ENCODE measurements at places on chromosomes 1 and 21. TPM values are rescaled to one million over a fixed set of nuclear protein-coding genes. Genes with fewer than 3 reads are reported as not detected.
A peak's percentile ranks its signal among the peaks of the same experiment; 100 is the strongest.

CHRNB2 gene
- 0.05 TPM for total RNA-seq

FAM43B gene
- total RNA-seq = 0.09 TPM

FALEC gene
- total RNA-seq = 0.19 TPM

RSPH1 gene
- 0.38 TPM for total RNA-seq

RGS16 gene
- total RNA-seq = 8.3 TPM

KCNA2 gene
- total RNA-seq = 2.5 TPM

CASZ1 gene
- total RNA-seq = 1.8 TPM

ADAM30 gene
- total RNA-seq = not detected

LTN1 gene
- total RNA-seq = 20.9 TPM

LCK gene
- total RNA-seq = 467 TPM

AXDND1 gene
- total RNA-seq = 0.19 TPM

HRNR gene
- under 0.01 TPM for total RNA-seq

KIAA0040 gene
- 14.4 TPM for total RNA-seq

- H3K4me1 ChIP-seq = no peaks in the 10 kb centered on the region
- no peaks in the 10 kb centered on the region for H3K27me3 ChIP-seq
- H3K27ac ChIP-seq = no peak overlapping the region
- H3K4me3 ChIP-seq = no peak overlapping the region
- no peaks in the 10 kb centered on the region for H3K36me3 ChIP-seq
Observed at GRCh38 chr1:210678306-210678705, 349.6 kb downstream of the HHAT start.

DNA sequence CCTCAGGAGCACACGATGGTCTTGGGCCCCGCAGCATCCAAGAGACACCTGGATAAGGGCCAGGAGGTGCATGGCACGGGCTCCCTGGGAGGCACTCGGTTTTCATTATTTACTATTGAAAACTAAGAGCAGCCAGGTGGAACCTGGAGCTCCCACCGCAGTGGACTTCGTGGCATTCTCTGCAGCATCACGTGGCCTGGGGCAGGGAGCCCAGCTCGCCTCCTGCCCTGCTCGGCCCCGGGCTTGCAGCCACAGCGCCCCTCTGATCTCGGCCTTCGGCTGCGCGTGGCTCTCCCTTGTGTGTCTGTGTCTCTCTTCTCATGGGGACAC, 121.6 kb downstream of the SIK1 start:
- peaks cover 7% of the 10 kb centered on the region for H3K4me1 ChIP-seq
- H3K27ac ChIP-seq = no peak overlapping the region
- no peak for DNase-seq
- H3K4me3 ChIP-seq = no peak overlapping the region
- peaks cover 3% of the 10 kb centered on the region for H3K27me3 ChIP-seq

DNA sequence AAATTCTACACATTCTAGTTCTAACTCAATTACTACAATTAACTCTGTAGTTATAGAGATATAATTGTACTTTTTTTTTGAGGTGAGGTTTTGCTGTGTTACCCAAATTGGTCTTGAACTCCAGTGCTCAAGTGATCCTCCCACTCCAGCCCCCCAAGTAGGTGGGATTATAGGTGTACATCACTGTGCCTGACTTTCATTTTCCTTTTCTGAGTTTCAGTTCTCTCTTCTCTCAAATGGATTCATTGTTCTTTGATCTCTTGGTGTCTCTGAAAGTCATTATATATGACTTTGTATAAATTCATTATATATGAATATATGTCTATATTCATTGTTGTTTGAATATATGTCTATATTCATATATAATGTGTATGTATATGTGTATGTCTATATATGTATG, 74.0 kb upstream of the GALNT2 start:
- H3K27ac ChIP-seq = no peak overlapping the region
- no peak overlapping the region for H3K4me3 ChIP-seq
- no peaks in the 10 kb centered on the region for H3K4me1 ChIP-seq
- H3K27me3 ChIP-seq = no peaks in the 10 kb centered on the region

GRCh38 chr1:203528063-203528462, 34.1 kb downstream of the OPTC start:
- no peak for DNase-seq
- no peak overlapping the region for H3K4me3 ChIP-seq
- no peaks in the 10 kb centered on the region for H3K27me3 ChIP-seq
- H3K4me1 ChIP-seq = no peaks in the 10 kb centered on the region
- no peaks in the 10 kb centered on the region for H3K36me3 ChIP-seq
- no peak overlapping the region for H3K27ac ChIP-seq

DNA sequence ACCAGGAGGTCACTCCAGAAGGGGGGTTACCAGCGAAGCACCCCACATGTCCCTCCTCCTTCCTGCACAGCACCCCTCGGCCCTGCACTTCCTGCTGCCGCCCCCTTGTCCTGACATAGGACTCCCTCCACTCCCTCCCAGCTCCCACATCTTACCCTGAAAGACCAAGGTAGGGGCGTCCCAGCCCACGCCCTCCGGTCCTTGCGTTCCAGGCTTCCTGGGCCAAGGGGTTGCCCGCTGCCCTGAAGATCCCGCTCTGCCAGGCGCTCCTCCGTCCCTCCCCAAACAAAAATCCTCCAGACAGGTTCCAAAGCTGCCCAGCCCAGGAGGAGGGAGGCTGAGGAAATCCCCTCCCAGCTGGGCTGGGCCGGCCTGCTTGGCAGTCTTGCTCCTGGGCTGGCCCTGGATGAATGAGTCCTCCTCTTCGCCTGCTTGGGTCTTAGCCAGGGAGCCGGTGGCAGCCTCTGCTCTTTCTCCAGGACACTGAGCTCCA, at the start of gene RHBDL2:
Gene RHBDL2 (minus strand): TSS at position 304 of the 493 bp plus-strand sequence. CDS start 22,618 bp downstream, outside the sequence.
- peak within 1 kb of the TSS; percentile 13 for H3K4me3 ChIP-seq
- DNase-seq = no peak

- peak overlapping the region; percentile 14 for H3K27ac ChIP-seq
- no peaks in the 10 kb centered on the region for H3K36me3 ChIP-seq
- no peaks in the 10 kb centered on the region for H3K27me3 ChIP-seq
- peaks cover 94% of the 10 kb centered on the region for H3K4me1 ChIP-seq
Observed at GRCh38 chr1:27626031-27626935, 8.7 kb downstream of the FGR start.

- peaks cover 13% of the 10 kb centered on the region for H3K4me1 ChIP-seq
- H3K36me3 ChIP-seq = peaks cover 50% of the 10 kb centered on the region
- no peak overlapping the region for H3K4me3 ChIP-seq
- no peak overlapping the region for H3K27ac ChIP-seq
Observed at GRCh38 chr1:19384772-19385187, 72.7 kb downstream of the SLC66A1 start.

- H3K27ac ChIP-seq = no peak overlapping the region
- DNase-seq = no peak
- H3K36me3 ChIP-seq = no peaks in the 10 kb centered on the region
- H3K4me3 ChIP-seq = no peak overlapping the region
Observed at GRCh38 chr21:36516281-36516680, 36.4 kb upstream of the CLDN14 start.

DNA sequence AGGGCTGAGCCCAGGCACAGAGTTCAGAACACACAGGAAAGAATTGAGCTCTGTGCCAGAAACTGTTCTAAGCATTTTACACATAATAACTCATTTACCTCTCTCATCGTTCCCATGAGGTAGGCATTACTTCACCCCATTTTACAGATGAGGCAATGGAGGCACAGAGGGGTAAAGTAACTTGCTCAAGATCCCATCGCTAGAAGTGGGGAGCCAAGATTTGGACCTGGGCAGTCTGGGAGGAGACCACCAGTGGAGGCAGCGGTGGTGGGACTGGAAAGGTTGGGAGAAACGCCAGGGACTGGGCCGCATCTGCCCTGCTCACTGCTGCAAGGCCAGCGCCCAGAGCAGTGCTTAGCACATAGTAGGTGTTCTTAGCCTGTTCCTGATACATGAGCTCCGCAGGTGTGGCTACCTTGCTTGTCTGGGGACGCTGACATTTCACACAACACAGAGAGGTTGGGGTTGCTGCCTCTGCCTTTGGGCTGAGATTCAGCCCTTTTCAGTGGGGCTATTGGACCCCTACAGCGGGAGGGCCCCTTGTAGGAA, 27.8 kb upstream of the EPS8L3 start:
- no peaks in the 10 kb centered on the region for H3K27me3 ChIP-seq
- no peak for DNase-seq
- H3K4me3 ChIP-seq = no peak overlapping the region
- H3K4me1 ChIP-seq = peaks cover 76% of the 10 kb centered on the region

DNA sequence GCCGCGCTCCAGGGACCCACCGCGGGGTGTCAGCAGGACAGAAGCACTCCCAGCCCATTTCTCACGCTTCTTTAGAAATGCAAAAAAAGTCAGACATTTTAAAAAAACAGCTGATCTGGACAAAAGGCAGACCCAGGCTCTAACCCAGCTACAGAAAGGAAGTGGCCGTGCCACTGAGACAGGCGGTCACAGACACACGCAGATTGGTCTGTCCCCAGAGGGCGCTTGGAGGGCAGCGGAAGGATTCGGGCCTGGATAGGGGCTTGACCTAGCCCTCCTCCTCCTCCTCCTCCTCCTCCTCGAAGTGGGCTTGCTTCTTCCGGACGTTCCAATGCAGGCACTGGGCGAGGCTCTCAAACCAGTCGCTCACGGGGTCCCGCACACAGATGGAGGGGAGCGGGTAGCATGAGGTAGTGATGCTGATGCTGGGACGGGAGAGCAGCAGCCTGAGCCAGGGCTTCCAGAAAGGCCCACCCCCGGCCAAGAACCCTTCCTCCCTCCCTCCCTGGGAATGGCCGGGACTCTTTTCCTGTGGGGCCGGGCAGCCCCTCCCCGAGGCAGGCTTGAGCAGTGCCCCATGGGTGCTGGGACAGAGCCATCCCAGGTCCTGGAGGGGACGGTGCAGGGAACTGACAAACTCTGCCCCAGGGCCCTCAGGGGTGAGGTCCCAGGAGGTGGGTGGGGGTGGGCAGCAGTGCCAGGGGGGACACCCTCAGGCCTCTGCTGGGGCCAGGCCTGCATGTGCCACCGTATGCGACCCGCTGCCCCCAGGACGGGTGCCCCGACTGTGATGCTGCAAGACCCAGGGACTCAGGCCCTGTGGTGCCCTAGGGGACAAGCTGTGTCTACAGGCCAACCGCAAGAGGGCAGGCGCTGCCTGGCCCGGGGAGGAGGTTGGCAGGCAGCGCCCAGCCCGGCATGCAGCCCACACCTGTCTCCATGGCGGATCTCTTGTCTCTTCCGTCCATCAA, 25.3 kb downstream of the NADK start:
- H3K4me3 ChIP-seq = no peak overlapping the region
- no peaks in the 10 kb centered on the region for H3K27me3 ChIP-seq
- H3K36me3 ChIP-seq = peaks cover 48% of the 10 kb centered on the region
- H3K27ac ChIP-seq = no peak overlapping the region

DNA sequence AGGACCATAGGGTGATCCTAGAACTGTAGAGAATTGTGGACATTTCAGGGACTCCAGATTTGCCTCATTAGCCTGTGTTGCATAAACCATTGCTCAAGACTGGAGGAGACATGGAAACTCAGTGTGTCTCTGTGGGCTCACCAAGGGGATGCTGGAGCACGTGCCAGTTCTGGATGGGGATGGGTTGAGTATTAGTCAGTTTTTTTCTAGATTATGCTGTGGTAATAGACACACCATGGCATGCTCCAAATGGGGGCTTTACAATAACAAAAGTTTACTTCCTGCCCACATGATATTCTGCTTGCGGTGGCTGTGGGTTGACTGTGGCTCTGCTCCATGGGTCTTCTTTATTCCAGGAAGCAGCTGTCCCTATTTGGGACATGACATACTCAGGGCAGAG, 125.4 kb downstream of the FOXD2 start:
- no peak for DNase-seq
- H3K27me3 ChIP-seq = peaks cover 3% of the 10 kb centered on the region

DNA sequence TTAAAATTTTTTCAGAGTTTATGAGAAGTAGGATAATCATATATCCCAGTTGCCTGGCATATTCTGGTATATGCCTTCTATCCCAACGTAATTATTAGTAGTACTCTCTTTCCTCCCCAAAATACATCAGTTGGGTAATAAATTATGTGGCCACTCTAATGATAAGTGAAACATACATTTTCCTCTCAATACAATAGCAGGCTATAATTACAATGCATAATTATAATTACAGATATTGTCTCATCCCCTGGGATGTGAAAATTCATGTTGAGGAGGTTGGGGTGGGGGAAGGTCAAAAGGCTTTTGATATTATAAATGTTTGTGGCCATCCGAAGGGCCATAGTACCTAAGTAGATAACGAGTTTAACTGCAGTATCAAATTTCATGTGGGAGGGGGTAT, 277.1 kb downstream of the ST6GALNAC3 start:
- DNase-seq = no peak
- H3K4me1 ChIP-seq = no peaks in the 10 kb centered on the region
- no peak overlapping the region for H3K27ac ChIP-seq

- H3K27ac ChIP-seq = no peak overlapping the region
- H3K4me3 ChIP-seq = no peak overlapping the region
- H3K4me1 ChIP-seq = no peaks in the 10 kb centered on the region
Observed at GRCh38 chr1:170162459-170163246, 16.9 kb downstream of the NTMT2 start.

- no peak overlapping the region for H3K4me3 ChIP-seq
- no peaks in the 10 kb centered on the region for H3K27me3 ChIP-seq
- no peak overlapping the region for H3K27ac ChIP-seq
- no peak for DNase-seq
Observed at GRCh38 chr21:25400427-25400826, 206.9 kb downstream of the MRPL39 start.

DNA sequence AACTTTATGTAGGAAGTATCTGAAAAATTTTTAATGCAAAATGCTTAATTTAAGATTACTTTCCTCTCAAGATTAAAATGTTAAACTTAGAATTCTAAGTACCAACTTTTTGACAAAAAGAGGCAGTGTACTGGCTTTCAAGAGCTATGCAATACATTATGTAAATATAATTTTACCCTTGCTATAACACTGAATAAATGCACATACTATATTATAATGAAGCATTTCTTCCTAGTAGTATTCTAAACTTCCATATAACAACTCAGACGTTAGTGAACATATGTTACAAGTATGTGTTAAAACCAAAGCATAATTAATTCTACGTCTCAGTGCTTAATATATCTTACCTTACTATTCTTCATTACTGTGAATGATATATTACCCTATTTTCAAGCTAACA, 58.5 kb downstream of the RGS21 start:
- H3K4me3 ChIP-seq = no peak overlapping the region
- no peaks in the 10 kb centered on the region for H3K36me3 ChIP-seq
- H3K27me3 ChIP-seq = no peaks in the 10 kb centered on the region
- H3K4me1 ChIP-seq = no peaks in the 10 kb centered on the region

DNA sequence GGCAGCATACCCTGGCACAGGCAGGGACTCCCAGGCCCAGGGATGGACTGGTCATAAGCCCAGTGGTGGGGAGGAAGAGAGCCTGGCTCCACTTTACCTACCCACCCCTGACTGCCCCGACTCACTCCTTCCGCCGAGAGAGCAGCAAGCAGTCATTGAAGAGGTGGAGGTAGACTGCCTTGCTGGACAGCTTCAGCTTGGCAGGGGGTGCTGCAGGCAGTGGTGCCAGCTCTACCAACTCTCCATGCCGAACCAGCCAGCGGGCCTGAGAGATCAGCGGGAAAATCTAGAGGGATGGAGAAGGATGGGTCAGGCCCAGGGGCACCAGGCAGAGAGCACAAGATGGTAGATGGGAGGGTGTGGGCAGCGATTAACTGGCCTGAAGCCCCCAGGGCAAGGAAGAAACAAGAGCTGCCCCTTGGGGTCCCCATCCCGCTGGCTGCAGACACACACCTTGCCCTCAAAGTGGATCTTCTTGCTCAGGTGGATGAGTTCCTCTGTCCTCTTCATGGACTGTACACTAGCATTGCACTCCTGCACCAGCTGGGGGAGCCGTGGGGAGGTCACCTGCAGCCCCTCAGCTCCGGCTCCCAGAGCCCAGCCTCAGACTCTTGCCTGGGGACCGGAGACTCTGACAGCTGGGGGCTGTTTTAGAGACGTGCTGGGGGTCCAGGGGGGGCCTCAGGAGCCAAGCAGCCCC, 7.7 kb downstream of the ARHGEF19 start:
- no peak overlapping the region for H3K27ac ChIP-seq
- H3K36me3 ChIP-seq = no peaks in the 10 kb centered on the region
- peak; percentile 55 for DNase-seq
